CD8-positive, alpha-beta memory T cell (primary cell): ENCODE measurements at places on chromosomes 1 and 21.

DNA sequence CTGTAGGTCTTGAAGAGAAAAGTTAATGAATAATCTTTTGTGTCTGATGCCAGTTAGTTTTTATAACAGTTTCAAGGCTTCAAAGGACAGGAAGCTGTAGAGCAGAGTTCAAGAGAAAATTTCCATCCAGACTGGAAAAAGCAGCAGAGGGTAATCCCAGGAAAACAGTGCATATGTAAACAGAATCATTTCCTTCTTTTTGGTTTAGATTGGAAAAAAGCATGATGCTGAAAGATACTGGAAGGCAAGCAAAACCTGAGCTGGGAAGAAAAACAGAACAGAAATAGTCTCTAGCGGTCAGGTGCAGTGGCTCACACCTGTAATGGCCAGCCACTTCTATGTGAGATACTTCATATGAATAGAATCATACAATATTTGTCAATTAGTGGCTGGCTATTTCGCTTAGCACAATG lies 71.9 kb downstream of the ZSWIM5 start:
- no peak for DNase-seq

GRCh38 chr1:42014823-42015222 lies 96.1 kb upstream of the HIVEP3 start:
- no peak for DNase-seq

DNA sequence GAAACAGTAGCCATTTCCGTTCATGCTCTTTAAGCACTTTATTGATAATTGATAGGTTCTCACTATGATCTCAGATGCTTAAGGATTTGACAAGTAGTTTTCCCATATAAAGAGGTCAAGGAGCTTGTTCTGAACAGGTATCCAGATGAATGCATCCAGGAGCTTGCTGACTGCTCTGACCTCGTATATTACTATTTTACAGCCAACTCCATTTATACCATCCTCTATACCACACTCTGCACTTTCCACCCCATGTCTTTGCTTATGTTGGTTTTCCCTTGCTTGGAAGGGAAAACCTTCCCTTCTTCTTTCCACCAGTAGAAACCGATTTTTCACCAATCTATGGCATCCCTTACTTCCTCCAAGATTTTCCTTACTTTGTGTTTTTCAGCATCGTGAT lies 107.2 kb downstream of the LHX9 start:
- no peak for DNase-seq

DNA sequence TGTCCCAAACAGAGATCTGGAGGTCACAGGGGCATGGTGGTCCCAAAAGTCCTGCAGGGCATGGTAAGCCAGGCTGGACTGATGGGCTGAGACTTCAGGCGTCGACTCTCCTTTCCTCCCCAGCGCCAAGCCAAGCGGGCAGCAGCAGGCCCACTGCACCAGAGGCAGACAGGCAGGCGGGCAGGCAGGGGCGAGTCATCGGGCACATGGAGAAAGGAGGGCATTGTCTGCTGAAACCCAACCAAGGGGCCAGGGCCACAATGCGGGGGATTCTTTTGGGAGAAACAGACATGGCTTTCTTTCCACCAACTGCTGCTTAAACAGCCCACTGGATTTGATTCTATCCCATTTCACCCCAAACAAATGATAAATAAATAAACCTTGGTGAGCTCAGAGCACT lies 46.2 kb downstream of the TRABD2B start:
- no peak for DNase-seq

GRCh38 chr1:87717157-87717670 lies 388.5 kb downstream of the LMO4 start:
- no peak for DNase-seq

- no peak for DNase-seq
Observed at GRCh38 chr1:20494609-20495311, 8.8 kb upstream of the CAMK2N1 start.

DNA sequence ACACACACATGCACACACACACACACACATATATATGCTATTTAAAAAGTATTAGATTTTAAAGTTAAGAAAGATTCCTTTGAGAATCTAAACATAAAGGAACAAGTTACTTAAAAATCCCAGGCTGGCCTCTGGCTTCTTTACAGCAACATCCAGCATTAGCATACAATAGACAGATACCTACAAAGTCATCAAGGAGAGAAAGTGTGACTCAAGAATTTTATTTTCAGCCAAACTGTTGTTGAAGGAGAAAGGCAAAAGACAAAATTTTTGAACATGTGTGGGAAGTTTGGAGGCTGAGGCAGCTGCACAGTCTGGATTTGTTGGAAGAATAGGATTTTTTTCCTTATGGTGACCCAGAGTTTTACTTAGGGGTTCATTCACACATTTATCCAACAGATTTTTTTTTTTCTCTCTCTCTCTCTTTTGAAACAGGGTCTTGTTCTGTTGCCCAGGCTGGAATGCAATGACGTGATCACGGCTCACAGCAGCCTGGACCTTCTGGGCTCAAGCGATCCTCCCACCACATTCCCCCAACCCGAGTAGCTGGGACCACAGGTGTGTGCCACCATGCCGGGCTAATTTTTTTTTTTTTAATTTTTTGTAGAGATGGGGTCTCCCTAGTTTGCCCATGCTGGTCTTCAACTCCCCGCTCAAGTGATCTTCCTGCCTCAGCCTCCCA lies 24.0 kb upstream of the SPOCD1 start:
- DNase-seq = no peak

DNA sequence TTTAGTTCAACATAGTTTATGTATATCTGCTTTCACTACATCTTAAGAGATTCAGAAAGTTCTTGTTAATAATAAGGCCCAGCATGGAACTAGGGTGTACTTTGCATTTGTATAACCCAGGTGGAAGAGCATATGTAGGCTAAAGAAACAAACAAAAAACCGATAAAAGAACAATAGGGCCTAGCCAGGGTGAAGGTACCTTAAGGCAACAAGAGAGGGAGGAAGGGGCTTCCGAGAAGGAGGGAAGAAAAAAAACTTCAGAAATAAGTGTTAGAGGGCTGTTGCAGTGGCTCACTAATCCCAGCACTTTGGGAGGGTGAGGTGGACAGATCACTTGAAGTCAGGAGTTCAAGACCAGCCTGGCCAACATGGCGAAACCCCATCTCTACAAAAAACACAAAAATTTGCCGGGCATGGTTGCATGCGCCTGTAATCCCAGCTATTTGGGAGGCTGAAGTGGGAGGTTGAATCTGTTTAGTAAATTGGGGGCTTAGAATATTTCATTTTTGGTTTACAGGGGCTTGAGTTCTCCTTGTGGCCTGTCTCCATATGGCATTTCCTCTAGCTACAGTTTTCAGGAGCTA lies 4.7 kb upstream of the SPATA45 start:
- DNase-seq = no peak

DNA sequence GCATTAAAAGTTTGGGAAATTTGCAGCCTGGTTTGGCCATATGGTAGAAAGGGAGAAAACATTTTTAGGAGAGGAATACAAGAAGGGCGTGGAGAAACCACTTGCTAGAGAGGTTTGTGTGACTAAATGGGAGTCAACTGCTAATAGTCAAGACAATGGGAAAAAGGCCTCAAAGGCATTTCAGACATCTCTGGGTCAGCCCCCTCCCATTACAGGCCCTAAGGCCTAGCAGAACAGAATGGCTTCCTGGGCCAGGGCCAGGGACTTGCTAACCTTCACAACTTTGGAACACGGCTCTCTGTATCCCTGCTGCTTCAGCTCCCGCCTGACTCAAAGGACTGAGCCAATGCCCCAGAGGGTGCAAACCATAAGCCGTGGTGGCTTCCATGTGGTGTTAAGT lies 752.3 kb upstream of the ADAMTS5 start:
- DNase-seq = no peak

DNA sequence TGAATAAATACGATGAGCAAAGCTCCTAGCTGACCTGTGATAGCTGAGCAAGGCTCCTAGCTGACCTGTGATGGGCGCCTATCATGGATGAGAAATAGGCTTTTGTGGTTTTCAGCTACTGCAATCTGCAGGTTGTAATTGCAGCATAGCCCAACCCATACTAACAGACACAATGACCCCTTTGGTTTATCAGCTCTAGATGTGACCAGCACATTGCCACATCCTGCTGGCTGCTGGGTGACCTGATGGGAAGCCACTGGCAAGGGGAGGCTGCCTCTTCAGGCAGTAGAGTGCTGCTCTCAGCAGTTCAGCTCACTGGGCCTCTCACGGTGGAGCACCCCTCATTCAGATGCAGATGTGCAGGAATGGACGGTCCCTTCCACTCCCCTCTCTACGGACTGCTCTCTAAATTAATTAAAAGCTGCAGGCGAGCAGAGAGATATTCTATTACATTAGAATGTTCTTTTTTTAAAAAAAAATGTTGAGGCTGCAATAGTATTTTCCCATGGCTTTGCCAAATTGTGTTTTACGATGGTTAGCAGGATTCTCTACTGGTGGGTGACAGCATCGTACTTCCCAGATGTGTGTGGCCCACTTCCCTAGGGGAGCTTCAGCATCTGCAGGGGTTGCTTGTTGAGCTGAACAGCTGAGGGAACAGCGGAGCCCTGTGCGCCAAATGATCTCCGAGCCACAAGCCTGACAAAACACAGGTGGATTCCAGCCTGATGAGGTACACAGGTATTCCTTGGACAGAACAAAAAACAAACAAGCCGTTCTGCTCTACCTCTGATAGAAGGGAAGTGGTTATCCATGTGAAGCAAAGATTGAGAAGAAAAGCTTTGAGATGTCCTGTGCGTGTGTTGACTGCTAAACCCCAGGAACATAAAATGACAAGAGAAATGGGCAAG lies 65.0 kb downstream of the SYT6 start:
- DNase-seq = no peak

GRCh38 chr1:44605914-44606615 lies 68.2 kb downstream of the TMEM53 start:
- DNase-seq = no peak
